Activated gamma-delta T cell treated with anti-CD3 and anti-CD28 coated beads, Interleukin-2, amount 50 U/mL, for 16 hours (primary cell): ENCODE measurements at places on chromosomes 2 and 18.

- DNase-seq: no peak
These were observed 234.2 kb downstream of the TCF4 start for GRCh38 chr18:55353806-55354205.

DNA sequence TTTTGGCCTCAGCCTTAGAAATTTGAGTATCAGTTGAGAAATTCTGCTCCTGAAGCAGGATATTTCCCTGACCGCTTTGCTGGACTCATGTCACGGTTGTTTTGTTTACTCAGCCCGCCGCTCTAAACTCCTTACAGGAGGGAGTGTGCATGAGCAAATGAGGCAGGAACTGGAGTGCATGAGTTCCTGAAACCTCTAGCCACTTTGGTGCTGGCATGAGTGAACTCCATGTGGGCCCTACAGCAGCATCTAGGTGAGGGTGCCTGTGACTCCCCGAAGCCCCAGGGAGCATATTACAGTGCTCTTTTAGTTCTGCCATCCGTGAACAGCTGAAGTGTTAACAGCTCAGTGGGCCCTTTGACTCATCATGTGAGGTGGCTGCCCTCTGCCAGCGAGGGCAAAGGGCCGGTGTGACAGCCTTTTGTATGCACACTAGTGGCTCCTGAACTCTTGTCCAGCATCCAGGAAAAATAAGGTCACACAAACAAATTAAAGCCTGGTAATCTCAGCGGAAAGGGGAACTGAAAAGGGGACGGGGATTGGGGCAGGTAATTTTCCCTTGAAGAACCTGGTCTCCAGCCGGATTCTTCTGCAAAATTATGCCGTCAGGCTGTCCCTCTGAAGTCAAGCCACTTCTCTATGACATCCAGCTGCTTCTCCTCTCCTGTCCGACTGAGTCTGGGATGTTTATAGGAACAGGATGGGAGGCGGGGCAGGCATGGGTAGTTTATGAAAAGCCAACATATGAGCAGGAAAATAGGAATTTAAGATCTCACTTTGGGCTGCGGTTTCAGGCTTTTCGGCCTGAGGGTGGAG, 1668.7 kb downstream of the SUCLG1 start:
- DNase-seq: no peak

DNA sequence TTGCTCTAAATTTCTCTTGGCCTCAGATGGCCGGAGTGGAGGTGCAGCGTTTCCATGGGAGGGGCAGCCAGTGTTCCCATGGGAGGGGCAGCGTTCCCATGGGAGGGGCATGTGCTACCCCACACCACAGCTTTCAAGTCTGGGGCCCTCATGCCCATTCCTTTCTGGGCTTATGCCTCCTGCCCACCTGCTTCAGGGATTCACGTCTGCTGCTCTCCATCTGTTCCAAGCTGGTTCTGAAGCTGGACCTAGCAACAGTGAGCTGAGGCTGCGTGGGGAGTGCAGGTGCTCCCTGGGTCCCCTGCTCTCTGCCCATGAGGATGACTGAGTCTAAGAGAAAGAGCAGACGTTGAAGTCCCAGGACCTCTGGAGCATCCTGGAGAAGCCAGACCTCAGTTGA, 243.1 kb upstream of the PXDN start:
- no peak for DNase-seq

DNA sequence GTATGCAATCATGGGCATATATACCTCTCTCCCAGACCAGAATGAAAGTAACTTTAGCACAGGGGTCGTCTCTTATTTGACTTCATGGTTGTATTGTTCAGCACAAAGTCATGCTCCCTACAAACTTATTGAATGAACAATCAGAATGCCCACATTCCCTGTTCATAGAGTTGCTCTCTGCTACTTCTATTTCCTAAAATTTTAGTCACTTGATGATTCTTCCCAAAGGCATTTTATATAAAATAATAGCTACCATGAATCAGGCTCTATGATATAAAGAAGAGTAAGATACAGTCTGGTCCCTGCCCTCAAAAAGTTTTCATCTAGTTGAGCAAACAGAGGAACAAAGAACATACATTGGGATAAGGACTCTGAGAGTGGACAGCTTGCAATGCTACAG, 162.2 kb downstream of the SLC39A10 start:
- no peak for DNase-seq

- no peak for DNase-seq
These were observed 296.9 kb upstream of the SALL3 start for GRCh38 chr18:78682716-78683115.

DNA sequence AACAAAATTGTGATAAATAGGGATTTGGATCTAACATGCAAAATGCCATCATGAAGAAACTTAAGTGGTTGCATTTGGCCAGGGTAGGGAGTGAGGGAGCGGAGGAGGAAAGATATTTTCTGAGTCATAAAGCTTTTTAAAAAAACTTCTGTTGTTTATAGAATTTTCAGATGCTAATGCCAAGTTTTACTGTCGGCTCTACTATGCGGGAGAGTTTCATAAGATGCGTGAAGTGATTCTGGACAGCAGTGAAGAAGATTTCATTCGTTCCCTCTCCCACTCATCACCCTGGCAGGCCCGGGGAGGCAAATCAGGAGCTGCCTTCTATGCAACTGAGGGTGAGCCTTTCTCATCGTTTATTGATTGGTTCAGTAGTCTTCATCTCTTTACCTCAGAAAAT, 56.0 kb upstream of the PTH2R start:
- no peak for DNase-seq
